AML-193 (cell line): ENCODE measurements at places on chromosomes 5 and 9.

DNA sequence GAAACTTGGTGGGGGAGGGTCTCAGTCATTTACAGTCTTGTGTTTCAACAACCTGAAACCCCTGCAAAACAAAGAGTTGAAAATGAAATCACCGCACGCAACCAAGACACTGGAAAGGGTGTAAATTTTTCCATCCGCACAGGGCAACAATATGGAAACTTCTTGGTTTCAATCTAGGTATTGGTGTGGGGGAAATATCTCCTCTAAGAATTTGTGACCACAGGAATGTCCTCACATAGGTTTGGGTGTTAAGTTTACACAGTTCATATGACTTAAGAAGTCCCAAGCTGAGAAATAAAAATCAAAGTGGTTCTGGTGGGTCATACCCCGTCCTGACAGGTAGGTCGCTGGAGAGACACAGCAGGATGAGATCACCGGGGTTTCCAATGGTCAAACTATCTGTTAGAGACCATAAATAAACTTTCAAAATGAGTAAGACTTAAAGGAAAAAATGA is 51.9 kb upstream of the PIP5K1B start:
- DNase-seq, result no peak

- no peak for DNase-seq
Observed at GRCh38 chr5:40479939-40480338, 199.8 kb upstream of the PTGER4 start.

DNA sequence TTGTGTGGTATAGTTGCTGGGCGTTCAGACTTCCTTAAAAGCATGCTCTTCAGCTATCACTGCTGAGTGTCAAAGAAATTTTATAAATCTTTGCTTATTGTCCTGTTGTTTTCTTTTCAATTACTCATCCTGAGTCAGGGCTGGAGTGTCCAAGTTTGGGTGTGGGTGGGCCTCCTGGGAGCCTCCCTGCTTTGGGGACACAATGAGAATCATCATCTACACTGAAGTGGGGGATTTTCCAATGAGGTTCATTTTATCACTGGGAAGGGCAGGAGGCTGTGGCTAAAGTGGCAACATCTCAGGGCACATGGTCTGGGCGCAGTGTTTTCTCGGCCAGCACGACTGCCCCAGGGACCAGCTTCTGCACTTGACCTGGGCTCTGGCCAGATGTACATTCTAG is 19.5 kb downstream of the GFPT2 start:
- DNase-seq, result no peak

- no peak for DNase-seq
Observed at GRCh38 chr9:114069476-114070187, 8.5 kb downstream of the AMBP start.

GRCh38 chr5:337563-338130 is 16.1 kb downstream of the AHRR start:
- DNase-seq, result no peak

- DNase-seq, result no peak
Observed at GRCh38 chr5:172453206-172453985, 929 bp downstream of the SH3PXD2B start.

DNA sequence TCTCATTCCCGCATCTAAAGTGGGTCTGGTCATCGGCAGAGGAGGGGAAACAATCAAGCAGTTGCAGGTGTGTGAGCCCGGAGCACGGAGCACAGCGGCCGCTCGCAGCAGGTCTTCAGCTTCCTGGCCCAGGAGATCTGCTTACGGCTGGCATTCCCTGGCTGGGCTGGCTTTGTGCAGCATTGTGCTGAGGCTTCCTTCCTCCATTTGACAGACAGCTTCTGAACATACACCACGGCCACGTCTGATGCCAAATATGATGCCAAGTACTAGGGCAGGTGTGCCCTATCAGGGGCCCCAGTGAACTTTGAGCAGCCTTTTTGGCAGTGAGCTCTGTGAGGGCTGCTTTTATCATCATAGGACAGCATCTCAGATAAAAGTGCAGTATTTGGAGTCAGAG is 37.1 kb downstream of the FUBP3 start:
- no peak for DNase-seq

GRCh38 chr5:141518618-141519015 is 29.7 kb downstream of the PCDHGC5 start:
- no peak for DNase-seq

- peak; percentile 44 for DNase-seq
Observed at GRCh38 chr5:113336975-113337374, 97.8 kb downstream of the TSSK1B start.

DNA sequence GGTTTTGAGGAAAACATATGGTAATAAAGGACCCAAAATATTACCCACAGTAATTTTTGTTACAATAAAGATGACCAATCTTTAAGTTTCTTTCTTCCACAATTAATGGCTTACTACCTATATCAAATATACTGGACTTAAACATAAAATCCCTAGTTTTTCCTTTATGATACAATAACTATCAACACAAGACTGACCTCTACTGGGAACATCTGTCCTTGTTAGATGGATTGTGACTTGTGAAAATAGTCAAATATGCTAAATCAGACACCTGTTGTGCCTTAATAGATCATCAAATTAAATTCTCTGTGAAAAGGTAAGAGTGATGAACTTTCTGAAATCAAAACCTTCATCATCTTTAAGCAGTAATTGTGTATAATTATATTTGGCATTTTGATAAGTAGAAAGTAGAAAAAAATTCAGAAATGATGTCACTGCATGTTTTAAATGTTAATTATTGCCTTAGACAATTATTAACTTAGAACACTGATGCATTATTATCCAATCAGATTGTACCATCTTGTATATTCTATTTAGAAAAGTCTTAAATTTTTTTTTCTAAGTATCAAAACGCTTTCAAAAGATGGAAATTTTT is 113.6 kb downstream of the DEPDC1B start:
- peak; percentile 1 for DNase-seq

DNA sequence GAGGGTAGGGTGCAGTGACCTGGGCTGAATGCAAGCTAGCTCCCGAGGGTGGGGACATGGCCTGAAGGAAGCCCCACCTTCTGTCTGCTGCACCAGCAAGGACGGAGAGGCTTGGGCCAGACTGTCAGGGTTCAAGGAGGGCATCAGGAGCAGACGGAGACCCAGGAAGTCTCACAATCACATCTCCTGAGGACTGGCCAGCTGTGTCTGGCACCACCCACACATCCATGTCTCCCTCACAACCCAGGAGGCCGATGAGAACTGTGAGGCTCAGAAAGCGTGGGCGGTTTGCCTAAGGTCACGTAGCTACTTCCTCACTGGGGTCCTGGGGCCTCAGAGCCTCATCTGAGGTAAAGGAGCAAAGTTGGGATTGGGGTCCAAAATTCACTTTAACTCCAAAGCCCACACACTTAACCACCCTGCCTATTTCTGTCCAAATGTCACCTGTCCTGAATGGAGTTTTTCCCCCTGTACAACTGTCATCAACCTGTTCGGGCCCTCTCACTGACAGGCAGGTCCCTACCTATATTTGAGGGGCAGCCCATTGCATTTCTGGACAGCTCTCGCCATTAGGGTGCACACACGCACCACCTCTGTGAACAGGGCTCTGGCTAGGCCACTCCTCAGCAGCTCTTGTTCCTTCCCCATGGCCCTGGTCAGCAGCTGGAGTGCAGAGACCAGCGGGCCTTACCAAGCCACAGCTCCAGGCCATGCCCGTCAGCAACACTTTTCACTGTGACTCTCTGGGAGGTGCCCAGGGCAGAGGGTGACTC is 3.4 kb downstream of the IL13 start:
- DNase-seq, result no peak

- DNase-seq, result no peak
Observed at GRCh38 chr5:55657443-55657842, 54.7 kb downstream of the SLC38A9 start.

GRCh38 chr9:90546200-90546599 is 96.4 kb downstream of the DIRAS2 start:
- no peak for DNase-seq
